Stomach (tissue), 19 donors: ENCODE measurements at places on chromosomes 12 and 14.

DNA sequence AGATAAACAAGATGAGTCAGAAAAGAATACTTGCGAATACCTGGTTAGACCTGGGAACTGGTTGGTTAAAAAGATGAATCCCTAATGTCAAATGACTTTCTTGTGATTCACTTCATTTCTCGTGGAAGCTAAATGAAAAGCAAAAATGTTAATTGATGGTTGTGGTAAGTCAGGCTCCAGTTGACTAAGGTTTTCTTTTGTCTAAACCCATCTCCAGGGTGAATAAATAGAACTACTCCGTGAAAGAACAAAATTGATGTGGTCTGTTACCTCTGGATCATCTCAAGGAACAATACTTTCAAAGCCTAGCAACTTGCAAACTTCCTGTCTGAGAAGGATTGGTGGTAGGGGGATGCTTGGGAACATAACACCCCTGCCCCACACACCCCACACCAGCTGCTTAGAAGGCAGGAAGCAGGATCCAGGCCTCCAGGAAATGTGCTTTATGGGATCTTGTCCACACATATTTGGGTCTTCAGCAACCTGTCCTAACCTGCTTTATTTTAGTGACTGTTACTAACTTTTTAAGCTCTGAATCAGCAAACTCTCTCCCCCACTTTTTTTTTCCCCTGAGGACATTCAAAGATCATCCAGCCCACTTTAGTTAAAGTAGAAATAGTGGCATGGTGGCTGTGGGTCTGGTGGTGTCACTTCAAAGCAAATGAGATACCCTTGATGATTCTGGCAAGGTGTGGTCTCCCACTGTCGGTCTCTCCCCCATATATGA, 60.4 kb upstream of the PTHLH start:
- DNase-seq: no peak

DNA sequence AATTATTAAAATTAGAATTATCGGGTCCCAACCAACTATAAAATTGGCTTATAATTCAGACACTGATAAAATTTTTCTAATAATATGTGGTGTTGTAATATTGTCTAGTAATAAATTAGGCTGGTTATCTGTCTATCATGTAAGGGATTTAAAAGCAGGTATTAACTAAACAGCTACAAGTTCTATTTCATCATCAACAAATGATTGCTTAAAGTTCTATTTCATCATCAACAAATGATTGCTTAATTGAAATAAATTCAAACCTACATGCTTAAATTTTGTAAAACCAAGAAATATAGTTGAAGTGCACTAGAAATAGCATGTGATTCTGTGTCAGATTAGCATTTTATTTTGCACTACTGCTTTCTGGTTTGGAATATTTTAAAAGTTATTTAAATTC, 34.1 kb downstream of the SLCO1A2 start:
- no peak for DNase-seq

GRCh38 chr12:26271889-26272492, 76.6 kb downstream of the SSPN start:
- DNase-seq: peak; percentile 95

- no peak for DNase-seq
Observed at GRCh38 chr12:107522692-107523477, 162.7 kb upstream of the PWP1 start.

DNA sequence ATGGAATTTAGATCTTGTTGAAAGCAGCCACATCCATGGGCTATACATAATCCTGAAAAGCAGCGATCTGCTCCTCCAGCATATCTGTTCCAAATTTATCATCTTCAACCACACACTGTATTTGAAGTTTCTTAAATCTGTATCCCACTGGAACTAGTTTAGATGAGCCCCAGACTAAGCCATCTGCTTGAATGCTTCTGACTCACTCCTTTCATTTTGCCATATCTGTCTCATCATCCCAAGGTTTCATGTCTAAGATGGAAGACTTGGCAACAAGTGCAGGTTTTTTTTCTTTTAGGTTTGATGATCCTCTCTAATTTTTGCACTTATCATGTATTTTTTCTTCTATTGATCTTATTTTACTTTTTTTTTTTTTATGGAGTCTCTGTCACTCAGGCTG, 54.4 kb upstream of the TMEM263 start:
- DNase-seq: no peak

DNA sequence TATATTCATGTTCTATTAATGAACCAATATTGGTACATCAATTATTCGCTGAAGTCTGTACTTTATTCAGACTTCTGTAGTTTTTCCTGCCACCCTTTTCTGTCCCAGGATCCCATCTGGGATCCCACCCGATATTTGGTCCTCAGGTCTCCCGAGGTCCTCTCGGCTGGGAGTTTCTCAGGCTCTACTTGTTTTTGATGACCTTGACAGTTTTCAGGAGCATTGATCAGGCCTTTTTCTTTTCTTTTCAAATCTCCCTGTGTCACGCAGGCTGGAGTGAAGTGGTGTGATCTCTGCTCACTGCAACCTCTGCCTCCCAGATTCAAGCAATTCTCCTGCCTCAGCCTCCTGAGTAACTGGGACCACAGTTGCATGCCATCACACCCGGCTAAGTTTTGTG, 11.2 kb downstream of the BRI3BP start:
- no peak for DNase-seq

- peak; percentile 54 for DNase-seq
Observed at GRCh38 chr12:116693286-116694227, 44.3 kb downstream of the SPRING1 start.

- no peak for DNase-seq
Observed at GRCh38 chr12:130993759-130994670, 40.3 kb downstream of the ADGRD1 start.

GRCh38 chr12:62701492-62701891, 233.5 kb downstream of the PPM1H start:
- DNase-seq: no peak

GRCh38 chr14:100828031-100828769, 2.3 kb downstream of the MEG3 start:
- no peak for DNase-seq

DNA sequence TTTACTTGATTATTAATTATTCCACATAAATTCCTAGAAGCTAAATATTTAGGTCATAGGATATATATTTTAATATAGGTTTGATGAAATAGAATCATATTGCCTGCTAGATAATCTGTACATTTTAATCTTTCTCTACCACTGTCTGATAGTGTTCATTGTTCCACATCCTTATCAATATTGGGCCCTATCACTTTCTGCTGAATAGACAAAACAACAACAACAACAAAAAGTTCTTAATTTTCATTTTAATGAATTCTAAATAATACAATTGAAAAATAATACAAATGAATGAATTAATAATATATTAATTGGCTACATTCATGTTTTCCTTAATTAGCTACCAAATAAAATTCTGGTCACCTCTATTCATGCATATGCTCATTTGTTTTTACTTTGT, 1437.2 kb downstream of the LRFN5 start:
- no peak for DNase-seq

DNA sequence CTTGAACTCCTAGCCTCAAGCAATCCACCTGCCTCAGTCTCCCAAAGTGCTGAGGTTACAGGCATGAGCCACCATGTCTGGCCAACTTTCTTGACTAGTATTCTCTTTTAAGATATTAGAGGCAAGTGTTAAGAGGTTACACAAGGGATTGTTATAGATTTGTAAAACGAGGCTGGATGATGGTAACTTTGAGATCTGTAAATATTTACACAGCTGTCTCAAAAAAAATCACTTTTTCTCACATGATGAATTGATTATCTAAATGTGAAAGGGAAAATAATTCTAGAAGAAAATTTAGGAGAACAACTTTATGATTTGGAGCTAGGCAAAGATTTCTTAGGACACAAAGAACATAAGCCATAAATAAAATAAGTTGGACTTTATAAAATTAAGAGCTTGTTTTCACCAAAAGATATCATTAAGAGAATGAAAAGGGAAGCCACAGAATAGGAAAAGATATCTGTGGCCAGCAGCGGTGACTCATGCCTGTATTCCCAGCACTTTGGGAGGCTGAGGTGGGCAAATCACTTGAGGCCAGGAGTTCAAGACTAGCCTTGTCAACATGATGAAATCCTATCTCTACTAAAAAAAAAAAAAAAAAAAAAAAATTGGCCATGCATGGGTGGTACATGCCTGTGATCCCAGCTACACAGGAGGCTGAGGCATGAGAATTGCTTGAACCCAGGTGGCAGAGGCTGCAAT, 77.4 kb downstream of the BBS10 start:
- DNase-seq: no peak

DNA sequence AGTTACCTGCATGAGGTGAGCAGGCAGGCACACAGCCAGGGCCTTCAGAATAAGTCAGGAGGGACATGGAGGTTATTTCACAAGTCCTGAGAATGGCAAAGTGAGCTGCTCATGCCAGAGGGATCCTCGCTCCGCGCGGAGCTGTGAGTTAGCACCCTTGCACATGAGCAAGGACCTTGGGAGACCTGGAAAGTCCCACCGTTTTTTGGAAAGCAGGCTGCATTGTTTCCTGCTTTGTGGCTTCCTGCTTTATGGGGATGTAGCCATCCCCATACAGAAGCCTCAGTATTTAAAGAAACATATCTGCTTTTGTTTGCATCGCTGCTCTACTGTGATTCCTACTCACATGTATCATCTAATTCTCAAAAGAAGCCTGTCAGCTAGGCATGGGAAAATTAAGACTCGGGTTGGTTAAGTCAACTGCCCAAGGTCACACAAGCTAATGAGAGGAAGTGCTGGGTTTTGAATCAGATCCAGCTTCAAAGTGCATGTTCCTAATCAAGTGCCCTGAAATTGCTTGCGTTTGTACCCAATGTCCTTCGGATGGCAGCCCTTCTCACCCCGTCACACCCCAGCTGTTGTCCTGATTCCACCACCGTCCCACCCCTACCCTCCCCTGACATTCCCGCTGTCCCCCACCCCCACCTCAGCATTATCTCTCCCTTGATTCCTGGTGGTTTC, 106.2 kb downstream of the CRACR2A start:
- no peak for DNase-seq

DNA sequence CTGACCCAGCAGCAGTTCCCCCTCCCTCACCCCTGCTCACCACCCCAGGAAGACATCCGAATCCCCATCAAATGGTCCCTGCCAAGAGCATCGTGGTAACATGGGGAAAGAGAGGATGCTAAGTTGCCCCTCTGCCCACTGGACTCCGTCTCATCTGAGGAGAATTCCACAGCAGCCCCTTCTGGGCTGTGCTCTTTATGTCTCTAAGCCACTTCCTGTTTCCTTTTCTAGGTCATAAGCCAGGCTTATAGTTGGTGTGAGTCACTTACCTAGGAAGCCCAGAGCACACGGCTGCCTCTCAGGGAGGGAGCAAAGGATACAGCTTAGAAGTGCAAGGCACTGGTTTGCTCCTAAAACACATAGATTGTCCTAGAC, 76.0 kb downstream of the VCPKMT start:
- peak; percentile 78 for DNase-seq

- no peak for DNase-seq
Observed at GRCh38 chr14:61238611-61239245, 42.4 kb downstream of the TMEM30B start.

DNA sequence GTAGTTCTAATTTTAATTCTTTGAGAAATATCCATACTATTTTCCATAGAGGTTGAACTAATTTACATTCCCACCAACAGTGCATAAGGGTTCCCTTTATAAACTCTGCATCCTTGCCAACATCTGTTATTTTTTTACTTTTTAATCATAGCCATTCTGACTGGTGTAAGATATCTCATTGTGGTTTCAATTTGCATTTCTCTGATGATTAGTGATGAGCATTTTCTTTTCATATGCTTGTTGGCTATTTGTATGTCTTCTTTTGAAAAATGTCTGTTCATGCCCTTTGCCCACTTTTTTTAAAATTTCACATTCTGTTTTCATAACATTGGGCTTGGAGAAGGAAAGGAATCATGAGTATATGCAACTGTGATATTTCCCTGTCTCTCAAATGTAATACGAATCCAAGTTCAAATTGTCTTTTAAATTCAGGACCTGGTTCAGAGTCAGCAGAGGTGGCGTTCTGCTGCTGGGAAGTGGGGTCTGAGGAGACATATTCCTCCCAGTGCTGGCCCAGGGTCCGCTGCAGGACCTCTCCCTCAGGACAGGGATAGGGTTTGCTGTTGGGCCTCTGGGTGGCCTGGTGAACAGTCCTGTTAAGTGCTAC, 81.2 kb upstream of the ETV6 start:
- no peak for DNase-seq

DNA sequence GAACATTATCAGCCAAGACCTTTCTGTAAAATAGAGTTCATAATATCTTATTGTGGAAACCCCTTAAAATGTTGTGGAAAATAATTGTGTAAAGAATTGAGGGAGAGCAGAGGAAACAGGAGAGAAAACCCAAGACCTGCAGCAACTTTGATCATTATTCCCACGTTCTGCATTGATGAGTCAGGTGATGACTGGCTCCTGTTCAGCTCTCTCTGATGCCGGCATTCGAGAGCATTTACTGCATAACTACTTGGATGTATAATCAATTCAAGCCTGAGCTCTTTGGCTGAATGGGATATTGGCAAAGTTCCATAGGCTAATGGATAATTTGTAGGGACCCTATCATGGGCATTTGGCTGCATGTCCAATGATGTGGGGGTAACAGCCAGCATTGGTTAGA, 176.3 kb upstream of the ARID2 start:
- no peak for DNase-seq

GRCh38 chr14:78978896-78979295, 808.7 kb downstream of the NRXN3 start:
- DNase-seq: no peak

- DNase-seq: no peak
Observed at GRCh38 chr12:92943482-92944250, 14.6 kb upstream of the EEA1 start.

DNA sequence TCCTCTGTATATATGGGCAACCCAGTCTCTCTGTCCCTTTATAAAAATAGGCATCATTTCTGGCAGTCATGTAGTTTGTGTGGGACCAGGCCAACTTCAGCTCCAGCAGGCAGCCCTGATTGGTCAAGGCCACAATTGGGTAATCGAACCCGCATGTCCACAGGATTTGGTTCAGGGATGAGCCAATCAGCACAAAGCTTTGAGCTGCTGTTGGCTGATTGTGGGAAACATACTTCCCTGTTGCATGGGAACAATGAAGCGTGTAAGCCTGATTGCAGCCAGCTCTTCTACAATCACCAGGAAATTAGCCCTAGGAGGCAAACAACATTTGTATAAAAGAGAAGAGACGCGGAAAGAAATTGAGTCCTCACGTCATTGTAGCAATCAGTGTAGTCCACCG, 328.6 kb downstream of the PCNX1 start:
- DNase-seq: peak; percentile 43

- no peak for DNase-seq
Observed at GRCh38 chr12:39368096-39368495, 74.8 kb downstream of the KIF21A start.

DNA sequence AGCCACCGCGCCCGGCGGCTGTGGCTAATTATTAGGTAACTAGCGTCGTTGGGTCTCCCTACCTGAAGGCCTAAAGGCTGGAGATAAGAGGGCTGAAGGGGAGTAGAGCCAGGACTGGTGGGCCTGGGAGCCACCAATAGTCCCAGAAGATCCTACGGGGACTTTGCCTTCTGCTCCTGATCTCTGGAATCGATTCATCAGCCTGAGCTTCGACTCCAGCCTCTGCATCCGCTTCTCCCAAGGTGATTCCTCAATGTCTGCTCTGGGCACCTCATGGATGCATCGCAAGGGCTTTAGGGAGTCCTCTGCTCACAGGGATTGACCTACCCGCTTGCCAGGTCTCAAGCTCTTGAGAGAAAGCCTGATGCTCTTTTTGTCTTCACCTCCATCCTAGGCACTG, 14.7 kb upstream of the KDM2B start:
- DNase-seq: no peak

GRCh38 chr14:50590464-50590863, 30.5 kb downstream of the ATL1 start:
- DNase-seq: no peak
